Activated naive CD4-positive, alpha-beta T cell (primary cell): ENCODE measurements at places on chromosomes 11 and 22.

DNA sequence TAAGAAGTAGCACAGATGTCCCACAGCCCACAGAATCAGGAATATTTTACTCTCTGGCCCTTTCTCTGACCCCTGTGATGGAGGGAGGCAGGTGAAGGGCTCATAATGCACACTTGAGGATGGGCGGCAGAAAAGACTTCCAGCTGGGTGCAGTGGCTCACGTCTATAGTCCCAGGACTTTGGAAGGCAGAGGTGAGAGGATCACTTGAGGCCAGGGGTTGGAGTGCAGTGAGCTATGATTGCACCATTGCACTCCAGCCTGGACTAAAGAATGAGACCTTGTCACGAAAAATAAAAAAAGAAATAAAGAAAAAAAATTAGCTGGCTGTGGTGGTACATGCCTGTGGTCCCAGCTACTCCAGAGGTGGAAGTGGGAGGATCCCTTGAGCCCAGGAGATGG lies 13.5 kb upstream of the CRYBB3 start:
- no peak for DNase-seq

DNA sequence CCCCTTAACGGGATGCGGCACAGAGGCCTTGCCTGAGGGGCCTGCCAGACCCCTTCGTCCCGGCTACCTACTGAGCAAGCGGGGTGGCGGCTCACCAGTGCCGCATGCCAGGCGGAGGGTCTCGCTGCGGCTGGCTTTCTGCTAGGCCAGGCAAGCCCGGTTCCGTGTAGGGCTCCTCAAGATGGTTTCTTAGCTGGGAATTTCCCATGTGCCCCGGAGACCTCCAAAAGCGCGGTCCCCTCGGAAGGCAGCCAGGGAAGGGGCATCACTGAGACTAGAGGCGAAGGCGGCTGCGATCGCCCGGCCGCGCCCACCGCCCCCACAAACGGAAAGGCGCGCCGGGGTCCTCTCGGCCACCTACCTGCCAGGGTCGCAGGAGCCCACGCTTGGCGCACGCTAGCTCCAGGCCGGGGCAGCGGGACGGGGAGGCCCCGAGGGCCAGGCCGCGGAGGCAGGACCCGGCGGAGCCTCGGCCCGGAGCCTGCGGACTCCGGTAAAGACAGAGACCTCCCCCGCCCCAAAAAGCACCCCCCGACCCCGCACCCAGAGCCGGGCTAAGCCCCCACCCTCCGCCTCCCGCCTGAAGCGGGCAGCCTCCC lies 23.8 kb downstream of the MICAL3 start:
- DNase-seq: no peak

- no peak for DNase-seq
Observed at GRCh38 chr11:12794576-12795230, 120.5 kb downstream of the TEAD1 start.

DNA sequence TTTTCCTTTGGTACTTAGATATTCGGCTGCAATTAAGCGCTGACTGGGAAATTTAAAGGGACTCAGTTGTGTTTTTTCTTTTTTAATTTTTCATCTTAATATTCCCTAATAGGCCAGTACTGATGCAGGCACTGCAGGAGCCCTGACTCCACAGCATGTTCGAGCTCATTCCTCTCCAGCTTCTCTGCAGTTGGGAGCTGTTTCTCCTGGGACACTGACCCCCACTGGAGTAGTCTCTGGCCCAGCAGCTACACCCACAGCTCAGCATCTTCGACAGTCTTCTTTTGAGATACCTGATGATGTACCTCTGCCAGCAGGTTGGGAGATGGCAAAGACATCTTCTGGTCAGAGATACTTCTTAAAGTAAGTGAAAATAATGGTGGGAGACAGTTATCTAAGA lies 3.8 kb downstream of the YAP1 start:
- no peak for DNase-seq

DNA sequence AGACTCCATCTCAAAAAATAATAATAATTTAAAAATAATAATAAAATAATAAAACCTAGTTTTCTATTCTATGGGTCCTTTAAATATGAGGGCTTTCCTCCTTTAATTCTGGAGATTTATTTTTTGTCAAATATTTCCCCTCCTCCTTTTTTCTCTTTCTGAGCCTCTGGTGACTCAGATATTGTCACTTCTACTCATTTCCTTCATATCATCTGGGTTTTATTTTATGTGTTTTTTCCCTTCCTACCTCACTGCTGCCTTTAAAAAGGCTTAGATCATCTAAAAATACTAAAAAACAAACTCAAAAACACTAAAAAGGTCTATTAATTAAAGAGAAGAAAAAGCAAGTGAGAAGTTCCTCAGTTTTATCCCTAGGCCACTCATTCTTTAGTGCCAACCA lies 138.9 kb downstream of the SPON1 start:
- DNase-seq: no peak

GRCh38 chr22:20130319-20130718 lies 1.3 kb upstream of the ZDHHC8 start:
- DNase-seq: no peak

DNA sequence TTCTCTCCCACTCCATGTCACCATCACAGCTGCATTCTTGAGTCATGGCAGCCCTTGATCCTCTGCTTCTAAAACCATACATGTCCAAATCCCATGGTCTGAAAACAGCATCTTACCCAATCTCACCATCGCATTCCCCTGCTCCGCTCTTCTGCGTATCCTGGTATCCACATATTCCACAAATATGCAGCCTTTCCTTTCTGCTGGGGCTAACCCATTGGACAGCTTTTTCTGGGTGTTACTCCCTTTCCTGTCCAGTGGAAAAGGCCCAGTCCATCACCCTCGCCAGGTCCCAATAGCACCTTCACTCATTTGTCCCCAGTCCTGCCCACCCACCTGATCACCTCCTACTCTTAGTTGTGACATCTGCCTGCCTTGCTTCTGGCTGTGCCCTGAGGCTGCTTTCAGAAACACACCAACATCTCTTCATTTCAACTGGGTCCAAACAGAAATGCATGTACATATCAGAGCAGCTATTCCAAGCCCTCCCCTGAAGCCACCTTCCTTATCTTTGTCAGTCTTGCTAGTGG lies 237.6 kb upstream of the TBCEL start:
- no peak for DNase-seq

DNA sequence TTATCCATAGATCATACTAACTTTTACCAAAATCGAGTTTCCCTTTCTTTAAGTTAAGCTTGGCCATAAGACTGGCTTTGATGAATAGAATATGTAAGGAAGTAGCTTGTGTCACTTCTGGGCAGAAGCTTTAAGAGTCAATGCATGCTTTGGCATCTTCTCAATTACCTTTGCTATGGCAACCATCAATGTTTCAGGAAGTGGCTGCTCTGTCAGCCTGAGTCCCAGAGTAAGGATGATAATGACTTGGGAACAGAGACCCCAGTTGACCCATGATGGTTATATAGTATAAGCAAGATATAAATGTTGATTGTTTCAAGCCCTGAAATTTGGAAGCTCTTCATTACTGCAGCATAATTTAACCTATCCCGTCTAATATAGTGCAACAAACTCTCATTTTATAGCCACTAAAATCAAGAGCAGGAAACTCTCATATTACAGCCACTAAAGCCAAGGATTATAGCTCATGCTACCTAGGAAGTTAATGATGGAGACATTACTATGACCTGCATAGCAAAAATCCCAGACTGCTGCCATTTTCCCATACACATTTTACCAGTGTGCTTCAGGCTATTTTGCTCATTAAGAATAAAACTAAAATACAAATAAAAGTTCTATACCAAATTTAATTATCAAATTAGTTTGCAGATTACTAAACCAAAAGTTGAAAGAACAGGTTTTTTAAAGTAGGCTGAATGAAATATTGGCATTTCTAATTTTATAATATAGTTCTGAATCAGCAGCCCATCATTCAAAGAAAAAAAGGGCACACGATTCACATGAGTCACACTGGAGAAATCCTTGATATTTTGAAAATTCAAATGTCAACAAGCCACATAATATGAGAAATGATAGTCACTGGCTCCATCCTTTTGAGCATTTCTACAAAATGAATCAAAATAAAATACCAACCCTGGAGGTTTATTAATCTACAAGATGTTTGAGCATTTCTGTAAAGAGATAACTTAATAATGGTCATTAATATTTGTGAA lies 23.8 kb downstream of the FSHB start:
- no peak for DNase-seq
